G401 (cell line): ENCODE measurements at places on chromosomes 2 and 18. TPM values are rescaled to one million over a fixed set of nuclear protein-coding genes. Genes with fewer than 3 reads are reported as not detected.

DNA sequence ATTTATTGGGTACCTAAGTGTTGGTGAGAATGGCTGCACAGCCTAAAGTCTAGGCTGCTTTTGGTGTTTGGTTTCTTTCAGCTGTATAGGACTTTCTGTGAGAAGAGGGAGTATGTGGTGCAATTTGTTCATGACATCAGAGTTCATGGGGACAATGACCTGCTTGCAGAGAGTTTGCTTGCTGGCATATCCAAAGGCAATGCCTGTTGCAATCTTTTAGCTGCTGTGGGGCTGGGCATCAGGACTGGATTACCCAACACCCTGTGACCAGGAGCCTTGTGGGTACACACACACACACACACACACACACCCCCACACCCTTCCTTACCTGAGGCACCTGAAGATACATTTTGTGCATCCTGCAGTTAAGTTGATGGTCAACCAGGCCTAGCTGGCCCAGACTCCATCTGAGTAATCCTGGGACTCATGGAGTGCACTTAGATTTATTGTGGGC is 68.4 kb downstream of the LIPG start:
- no peak for DNase-seq

DNA sequence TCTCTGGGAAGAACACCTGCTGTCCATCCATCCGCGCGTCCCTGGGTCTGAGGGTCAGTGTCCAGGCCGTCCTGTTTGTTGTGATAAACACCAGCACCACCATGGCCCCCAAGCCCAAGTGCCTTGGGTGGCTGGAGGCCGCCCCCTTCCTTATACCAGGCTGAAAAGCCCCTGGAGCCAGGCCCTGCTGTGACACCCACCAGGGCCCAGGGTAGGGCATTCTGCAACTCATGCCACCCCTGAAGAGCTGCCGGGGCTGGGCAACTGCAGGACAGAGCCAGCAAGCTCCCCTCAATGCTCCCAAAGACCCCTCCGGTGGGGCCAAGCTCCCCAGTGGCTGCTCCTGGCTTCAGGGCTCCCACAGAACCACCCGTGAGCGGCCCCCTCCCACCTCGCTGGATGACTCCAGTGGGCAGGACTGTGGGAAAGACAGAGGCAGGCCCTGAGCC is 31.9 kb upstream of the SNED1 start:
- DNase-seq: no peak

GRCh38 chr2:46098621-46099062 is 198.6 kb upstream of the EPAS1 start:
- no peak for DNase-seq

IL1RL2 gene
- total RNA-seq: not detected in 2 replicates

DNA sequence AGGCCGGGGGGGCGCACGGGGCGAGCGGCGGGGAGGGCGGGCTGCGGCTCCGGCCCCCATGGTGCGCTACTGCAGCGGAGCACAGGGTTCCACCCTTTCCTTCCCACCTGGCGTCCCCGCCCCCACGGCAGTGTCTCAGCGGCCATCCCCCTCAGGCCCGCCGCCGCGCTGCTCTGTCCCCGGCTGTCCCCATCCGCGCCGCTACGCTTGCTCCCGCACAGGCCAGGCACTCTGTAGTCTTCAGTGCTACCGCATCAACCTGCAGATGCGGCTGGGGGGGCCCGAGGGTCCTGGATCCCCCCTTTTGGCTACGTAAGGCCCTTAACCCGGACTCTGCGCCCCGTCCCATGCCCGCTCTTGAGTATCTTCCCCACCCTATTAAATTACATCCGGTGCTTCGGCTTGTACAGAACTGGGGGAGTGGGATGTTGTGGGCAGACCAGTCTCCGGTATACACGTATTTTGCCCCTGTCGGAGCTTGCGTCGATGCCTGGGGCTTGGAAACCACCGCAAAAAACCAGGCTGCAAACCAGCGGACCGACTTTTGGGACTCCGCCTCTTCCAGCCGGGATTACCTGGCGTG is 598 bp upstream of the WBP1 start:
- DNase-seq: peak; percentile 63

- DNase-seq: no peak
Observed at GRCh38 chr2:218081063-218081462, 12.0 kb downstream of the RUFY4 start.
